ENCODE measurements at places on chromosomes 6 and 20. TPM values are rescaled to one million over a fixed set of nuclear protein-coding genes. Genes with fewer than 3 reads are reported as not detected.

DNA sequence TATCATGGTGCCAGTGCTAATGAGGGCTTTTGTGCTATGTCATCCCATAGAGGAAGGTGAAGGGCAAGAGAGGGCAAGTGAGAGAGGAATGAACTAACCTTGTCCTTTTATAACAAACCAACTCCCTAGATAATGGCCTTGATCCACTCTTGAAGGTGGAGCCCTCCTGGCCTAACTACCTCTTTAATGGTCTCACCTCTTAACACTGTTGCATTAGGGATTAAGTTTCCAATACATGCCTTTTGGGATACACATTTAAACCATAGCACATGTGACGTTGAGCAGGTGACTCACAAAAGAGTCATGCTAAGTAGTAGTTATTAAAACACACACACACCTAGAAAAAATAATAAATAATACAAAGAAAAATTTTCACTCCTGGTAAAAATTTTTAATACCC, 36.9 kb downstream of the CCN2 start:
- DNase-seq = no peak

GRCh38 chr20:23658989-23659609, 21.3 kb upstream of the CST3 start:
- DNase-seq = no peak

GRCh38 chr6:99318566-99318965, 30.9 kb downstream of the FAXC start:
- DNase-seq = no peak

The LAMP5 gene
- not detected for total RNA-seq

The RSPO3 gene
- 1.9 TPM for total RNA-seq

The RIMS4 gene
- 0.80 TPM for total RNA-seq

The C6orf141 gene
- 1.1 TPM for total RNA-seq

DNA sequence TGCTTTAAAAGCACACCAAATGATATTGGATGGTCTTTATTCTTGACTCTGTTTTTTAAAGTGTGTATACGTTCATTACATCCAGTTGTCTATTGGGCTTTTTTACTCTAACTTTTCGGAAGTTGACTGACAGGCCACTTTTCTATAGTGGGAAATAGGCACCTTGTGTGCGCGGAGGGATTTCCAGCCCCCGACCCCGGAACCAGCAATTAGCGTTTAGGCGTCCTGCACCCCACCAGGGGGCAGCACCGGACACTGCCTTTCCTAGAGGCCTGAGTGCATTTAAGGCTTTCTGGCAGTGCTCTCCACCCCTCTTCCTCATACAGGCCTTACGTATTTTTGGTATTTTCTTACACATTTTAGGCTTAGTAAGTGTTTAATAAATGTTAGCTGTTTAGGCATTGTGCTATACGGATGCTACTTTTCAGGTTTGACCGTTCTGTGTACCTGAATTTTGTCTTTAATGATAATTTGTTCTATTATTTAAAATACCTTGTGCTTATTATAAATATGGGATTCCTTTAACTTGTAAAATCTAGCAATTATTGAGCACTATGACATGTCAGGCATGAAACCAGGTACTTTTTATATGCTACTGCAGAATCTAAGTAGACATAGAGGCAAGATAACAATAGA, 231.8 kb downstream of the BCKDHB start:
- DNase-seq = peak; percentile 79

The TMC2 gene
- 0.06 TPM for total RNA-seq

The SOX18 gene
- total RNA-seq = 39.4 TPM

DNA sequence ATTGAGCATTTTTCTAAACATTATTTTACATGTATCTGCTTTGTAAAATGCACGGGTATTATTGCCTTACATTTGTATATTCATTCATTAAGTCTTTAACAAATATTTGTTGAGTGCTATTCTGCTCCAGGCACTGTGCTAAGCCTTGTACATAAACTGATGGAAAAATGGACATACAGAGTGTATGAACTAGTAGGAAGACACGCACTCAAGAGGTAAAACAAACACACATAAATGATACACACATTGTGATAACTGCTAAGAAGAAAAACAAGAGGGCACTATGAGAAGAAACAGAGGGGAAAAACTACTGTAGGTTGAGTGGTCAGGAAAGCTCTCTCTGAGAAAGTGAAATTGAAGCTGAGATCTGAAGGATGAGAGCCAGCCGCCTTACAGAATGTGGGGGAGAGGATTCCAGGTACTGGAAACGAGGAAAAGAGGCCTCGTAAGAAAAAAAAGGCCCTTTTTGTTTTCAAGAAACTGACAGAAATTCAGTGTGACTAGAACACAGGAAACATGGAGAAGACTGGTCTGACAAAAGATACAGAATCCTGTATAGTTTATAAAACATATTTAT, 117.5 kb downstream of the EYA4 start:
- no peak for DNase-seq

DNA sequence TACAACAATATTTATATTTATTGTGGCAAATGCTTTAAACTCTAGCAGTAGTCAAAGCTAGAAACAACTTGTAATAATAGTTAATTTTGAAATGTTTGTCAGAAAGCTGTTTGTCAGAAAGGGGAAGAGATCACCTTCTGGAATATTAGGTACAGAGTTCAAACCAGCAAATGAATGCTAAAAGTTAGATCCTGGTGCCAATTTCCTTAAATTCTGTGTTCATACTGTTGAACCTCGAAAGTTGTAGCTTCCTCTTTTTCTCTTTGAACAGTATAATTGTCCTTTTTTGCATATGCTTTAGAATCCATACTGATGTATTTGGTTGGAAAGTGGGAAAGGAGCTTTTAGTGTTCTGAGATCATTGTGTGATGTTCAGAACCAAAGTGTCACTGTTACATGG, 22.4 kb downstream of the ITCH start:
- DNase-seq = no peak

The SPAG4 gene
- 6.0 TPM for total RNA-seq

GRCh38 chr6:1605004-1605892, 4.5 kb upstream of the FOXC1 start:
- DNase-seq = no peak

- DNase-seq = no peak
These were observed 652.2 kb downstream of the QKI start for GRCh38 chr6:164066766-164067165.

The SLC32A1 gene
- not detected for total RNA-seq

The C6orf15 gene
- not detected for total RNA-seq

The ANKRD66 gene
- not detected for total RNA-seq

The PRSS16 gene
- total RNA-seq = 0.31 TPM

DNA sequence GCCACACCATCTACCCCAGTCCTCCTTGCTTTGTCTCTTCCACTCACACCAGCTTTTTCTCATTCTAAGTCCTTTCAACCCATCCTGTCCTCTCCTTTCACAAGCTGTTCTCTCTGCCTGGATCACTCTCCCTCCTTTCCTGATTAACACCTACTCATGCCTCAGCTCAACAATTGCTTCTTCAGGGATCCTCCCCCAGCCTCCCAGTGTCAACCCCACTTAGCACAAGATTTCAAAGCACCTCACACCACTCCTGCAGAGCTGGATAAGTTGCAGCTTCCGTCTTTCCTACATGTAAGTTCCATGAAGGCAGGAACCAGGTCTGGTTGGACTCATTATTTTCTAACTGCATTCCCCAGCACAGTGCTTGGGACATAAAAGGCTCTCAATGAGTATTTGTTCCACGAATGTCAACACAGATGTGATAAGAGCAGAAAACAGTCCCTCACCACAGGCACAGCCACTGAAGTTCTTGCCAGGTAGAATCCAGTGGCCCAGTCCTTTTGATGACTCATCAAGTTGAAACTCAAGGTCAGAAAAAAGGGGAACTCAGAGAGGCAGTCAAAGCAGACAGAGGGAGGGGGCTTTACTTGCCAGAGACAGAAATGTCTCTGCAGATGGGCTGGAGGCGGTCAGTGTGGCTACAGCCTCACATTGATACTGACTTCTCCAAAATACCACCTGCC, 193.4 kb upstream of the PRDM1 start:
- no peak for DNase-seq

GRCh38 chr6:126831461-126831860, 287.0 kb upstream of the RSPO3 start:
- no peak for DNase-seq

The ENPP5 gene
- total RNA-seq = 6.9 TPM

The TPD52L2 gene
- 68.7 TPM for total RNA-seq

The GDAP1L1 gene
- total RNA-seq = 0.21 TPM

DNA sequence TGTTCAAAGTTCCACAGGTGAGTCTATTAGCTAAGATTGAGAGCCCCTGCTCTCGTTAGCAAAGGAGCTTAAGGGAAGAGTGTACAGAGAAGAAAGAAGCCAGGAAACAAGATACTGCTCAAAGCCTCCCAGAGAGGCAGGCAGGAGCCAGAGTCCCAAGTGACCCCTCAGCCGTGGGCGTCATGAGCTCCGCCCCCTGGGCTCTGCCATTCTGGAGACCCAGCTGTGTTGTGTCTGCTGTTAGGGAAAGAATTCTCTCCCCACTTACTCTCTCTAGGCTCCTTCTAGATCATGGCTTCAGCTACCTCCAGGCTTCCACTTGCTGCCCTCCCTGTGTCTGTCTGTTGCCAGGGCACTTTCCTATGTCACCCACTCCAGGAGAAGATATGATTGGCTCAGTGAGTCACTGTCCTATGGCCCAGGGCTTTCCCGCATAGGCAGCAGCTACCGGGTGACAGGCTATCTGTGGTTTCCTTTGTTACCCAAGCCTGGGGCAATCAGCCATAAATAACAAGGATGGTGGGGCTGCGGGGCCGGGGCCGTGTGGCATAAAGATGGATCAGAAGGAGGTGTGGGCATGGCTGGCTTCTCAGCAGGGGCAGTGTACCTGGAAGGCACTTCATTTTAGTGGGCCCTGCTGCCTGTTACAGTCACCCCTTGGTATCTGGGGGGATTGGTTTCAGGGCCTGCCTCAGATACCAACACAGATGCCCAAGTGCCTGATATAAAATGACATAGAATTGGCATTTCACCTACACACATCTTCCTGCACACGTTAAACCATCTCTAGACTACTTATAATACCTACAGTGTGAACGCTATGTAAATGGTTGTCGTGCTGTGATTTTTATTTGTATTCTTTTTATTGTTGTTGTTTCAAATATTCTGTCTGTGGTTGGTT, 118.9 kb downstream of the ARMC2 start:
- peak; percentile 59 for DNase-seq

The OR2H1 gene
- total RNA-seq = not detected

DNA sequence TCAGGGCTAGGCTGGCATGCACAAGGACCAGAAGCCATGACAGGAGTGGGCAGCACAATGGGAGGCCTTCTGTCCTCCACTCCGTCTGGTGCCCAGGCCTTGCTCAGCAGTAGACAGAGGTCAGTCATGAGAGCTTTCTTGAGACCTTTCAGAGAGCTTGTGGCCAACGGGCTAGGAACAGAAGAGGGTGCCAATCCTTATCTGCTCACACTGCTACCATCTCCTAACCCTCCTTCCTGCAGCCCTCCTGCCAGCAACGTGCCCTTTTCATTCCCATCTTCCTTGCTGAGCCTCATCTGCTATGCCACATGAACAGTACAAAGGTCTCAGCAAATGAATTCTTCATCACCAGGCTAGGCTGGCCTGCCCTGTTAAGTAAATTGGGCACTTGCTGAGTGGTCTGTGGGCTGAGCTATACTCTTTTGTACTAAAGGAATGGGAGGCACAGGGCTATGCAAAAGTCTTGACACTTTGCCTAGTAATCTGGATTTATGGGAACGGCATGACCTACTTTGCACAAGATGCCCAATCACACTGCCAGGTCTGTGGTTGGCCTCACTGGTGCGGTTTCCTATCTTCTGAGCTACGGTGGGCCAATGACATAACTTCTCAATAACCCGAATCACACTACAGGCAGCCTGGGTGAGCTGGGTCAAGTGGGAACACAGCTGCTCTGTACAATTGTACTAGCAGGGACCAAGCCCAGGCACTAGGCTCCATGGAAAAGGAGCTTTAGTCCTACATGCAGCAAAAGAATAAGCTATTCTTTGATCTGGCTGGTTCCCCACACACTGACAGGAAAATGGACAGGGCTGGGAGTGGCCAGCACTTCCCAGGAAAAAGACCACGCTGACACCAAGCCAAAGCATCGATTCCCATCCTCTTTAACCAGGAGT, 47.8 kb downstream of the ELOVL5 start:
- DNase-seq = peak; percentile 47

GRCh38 chr6:127180426-127180825, 62.0 kb downstream of the RSPO3 start:
- no peak for DNase-seq

The CCNC gene
- 20.6 TPM for total RNA-seq

GRCh38 chr20:5621305-5621704, 128.9 kb upstream of the SHLD1 start:
- DNase-seq = no peak

DNA sequence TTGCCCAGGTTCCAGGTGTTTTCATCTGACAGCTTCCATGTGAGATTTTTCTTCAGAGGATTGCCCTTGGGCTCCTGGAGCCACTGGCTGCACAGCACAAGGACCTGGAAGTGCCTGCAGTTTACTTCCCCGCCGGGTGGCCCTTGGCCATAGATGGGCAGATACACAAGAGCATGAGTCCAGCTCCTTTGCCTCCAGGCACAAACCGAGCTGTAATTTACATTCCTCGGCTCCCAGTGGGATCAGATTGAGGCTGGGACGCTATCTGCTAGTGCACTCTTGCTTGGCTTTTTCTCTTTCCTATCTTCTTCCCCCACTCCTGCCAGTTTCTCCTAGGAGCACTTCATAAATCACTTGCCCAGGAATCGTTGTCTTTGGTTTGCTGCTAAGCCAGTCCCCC, 85.4 kb upstream of the RALY start:
- no peak for DNase-seq

DNA sequence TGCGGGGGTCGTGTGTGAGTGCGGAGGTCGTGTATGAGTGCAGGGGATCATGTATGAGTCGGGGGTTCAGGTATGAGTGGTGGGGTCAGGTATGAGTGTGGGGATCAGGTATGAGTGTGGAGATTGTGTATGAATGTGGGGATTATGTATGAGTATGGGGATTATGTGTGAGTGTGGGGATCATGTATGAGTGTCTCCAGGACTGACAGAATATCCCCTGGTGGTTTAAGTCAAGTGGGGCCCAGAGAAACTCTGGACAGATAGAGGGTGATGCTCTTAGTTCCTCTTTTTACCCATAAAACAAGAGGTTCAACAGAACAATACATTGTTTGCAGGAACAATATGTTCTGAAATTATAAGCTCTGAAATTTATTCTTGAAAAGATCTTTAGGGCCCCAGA, 131.9 kb downstream of the UST start:
- DNase-seq = no peak

DNA sequence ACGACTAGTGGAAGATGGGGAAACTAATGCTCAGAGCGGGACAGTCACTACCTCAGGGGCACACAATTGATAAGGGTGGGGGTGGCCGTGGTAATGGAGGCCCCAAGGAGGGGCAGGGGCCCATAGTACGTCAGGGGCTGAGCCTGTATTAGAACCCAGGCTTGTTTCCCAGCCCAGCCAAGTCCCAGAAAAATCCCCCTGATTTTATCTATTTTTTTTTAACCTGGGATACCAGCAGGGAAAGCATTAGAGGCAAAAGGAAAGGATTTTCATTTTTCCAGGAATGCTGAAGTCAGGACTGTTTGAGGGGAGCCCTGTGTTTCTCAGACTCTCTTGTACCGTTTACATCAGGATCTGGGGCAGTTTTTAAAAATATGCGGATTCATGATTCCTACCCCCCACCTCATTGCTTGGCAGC, 382 bp downstream of the MYH7B start:
- DNase-seq = no peak
